Activated CD8-positive, alpha-beta memory T cell treated with anti-CD3 and anti-CD28 coated beads, Interleukin-2, amount 50 U/mL, for 48 hours (primary cell): ENCODE measurements at places on chromosomes 6 and 20.

DNA sequence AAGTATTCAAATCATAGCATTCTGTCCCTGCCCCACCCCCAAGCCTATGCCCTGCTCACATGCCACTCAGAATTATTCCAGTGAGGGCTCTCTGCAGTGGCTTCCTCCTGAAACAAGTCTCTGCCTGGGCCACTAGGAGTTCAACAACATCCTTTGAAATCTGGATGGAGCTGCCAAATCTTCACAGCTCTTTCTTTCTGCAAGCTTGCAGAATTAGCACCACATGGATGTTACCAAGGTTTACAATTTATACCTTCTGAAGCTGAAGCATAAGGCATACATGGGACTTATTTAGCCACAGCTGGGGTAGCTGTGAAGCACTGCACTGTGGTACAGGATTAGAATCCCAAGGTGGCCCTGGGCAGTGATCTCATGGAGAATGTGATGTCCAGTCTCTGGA lies 577.5 kb downstream of the CD109 start:
- DNase-seq = no peak

GRCh38 chr20:3434232-3434631 lies 26.8 kb upstream of the DNAAF9 start:
- no peak for DNase-seq

DNA sequence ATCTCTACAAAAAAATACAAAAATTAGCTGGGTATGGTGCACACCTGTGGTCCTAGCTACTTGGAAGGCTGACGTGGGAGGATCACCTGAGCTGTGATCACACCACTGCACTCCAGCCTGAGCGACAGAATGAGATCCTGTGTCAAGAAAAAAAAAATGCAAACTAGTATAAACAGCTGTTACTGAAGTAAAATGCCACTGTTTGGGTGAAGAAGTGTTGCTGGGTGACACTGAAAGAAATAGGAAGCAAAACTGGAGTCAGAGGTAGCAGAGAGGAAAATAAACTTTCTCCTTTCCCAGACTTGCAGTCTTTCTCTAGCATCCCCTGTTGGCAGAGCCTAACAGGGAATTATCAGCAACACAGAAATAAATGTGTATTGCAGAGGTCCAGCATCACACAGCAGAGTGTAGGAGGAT lies 241.2 kb upstream of the PREP start:
- DNase-seq = no peak

DNA sequence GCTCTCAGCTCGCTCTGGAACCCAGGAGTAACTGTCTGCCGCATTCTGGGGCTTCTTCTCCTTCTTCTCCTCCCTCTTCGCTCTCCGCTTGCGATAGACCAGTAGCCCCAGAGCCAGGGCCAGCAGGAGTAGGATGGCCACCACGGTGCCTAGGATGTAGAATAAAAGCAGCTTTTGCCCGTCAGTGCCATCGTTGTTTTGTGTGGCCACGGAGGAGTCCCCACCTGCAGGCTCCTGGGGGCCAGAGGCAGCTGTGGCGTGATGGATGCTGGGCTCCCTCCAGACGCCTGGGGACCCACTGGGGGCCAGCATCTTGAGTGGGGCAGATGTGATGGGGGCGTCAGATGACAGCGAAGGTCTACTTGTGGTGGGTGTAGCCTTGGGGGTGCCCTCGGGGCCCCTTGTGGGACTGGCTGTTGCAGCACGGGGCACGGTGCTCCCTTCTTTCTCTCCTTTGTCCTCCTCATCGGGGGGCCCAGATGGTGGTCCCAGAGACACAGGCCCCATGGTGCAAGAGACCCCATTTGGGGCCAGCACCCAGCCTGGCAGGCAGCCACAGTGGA lies 1.8 kb downstream of the CD93 start:
- DNase-seq = no peak

GRCh38 chr6:82693094-82693493 lies 329.5 kb downstream of the TPBG start:
- DNase-seq = no peak

DNA sequence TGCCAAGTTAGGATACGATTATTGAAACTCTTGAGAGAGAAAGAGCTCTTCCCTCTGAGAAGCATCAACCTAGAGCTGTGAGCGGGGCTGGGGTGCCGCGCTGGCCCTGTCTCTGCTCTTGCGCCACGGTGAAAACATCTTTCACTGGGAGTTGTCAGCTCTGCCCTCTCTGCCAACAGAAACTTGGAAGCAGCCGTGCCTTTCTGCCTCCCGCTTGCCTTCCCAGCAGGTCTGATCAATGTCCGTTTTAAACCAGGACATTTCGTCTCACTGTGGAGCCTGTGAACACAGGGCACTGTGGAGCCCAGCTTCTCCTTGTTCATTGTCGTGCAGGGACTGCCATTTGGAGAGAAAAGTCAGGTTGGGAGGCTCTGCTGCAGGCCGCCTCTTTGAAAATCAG lies 249.2 kb upstream of the PMEPA1 start:
- no peak for DNase-seq
